ENCODE measurements at places on chromosomes 3 and 15.

- DNase-seq, result no peak
Observed at GRCh38 chr3:34399401-34399800, 601.0 kb downstream of the PDCD6IP start.

- no peak for DNase-seq
Observed at GRCh38 chr15:86077070-86077469, 2.6 kb upstream of the AGBL1 start.

GRCh38 chr15:25243800-25244097 lies 195.1 kb downstream of the UBE3A start:
- peak; percentile 60 for DNase-seq

DNA sequence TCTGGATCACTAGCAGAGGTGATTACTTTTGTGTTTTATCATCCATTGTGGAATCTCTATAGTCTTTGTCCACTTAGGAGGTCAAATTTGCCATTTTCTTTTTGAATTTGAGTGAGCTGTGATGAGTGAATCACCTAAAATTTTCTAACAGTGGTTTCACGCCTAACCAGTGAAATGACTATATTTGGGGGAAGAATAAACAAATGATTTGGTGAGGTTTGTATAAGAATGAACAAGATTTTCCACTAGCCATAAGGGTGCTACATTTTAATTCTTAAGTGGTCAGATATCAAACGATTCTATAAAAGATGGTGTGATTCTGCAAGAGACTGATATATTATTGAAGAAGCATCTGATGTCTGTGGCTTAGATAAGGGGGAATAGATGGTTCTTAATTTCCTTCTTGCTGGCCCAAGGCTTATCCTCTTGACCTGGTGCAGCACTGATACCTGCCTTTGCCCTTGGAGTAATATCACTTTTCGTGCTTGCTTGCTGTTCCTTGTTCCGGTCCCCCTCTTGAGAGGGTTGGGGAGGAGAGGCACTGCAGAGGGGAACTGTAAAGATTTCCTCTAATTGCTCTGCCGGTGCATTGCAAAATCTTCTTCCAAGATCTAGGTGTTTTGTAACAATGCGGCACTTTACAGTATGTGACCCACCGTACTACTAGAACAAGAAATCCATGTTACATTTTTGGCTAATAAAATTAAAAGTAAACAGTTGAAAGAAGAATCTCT lies 14.5 kb downstream of the C3orf20 start:
- DNase-seq, result no peak

DNA sequence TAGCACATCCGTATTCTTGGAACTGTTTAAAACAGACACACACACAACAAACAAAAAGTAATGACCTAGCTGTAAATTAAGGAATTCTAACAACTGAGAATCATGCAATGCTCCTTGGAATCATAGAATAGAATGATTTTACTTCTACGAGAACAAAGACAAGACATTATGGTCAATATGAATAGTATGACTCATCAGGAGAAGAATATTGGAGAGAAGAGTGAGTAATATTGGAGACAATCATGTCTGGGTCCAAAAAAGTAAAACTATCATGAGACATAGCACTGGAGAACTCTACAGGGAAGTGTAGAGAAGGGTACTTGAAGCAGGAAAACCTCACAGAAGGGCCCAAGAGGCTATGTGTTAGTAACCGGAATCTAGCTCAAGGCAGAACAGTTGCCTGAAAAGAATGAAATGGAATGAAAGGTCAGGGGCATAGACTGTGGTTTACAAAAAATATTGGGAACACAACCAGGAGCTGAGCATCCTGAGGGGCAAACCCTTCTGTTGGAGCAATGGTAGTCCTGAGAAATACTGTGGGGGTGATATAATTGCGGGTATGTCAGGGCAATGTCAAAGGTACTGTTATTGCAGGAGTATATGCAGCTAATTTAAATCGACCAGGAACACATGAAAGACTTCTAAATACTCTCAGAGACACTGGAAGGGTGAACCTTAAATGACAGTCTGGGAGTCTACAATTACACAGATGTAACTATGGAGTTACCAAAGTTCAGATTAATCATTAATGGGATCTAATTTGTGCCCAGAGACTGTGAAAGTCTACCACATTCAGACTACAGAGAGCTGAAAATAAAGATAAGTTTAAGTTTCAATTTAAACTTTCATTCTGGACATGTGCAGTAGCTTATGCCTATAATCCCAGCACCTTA lies 201.2 kb downstream of the BCHE start:
- no peak for DNase-seq

GRCh38 chr15:67824197-67824968 lies 926 bp upstream of the SKOR1 start:
- no peak for DNase-seq

DNA sequence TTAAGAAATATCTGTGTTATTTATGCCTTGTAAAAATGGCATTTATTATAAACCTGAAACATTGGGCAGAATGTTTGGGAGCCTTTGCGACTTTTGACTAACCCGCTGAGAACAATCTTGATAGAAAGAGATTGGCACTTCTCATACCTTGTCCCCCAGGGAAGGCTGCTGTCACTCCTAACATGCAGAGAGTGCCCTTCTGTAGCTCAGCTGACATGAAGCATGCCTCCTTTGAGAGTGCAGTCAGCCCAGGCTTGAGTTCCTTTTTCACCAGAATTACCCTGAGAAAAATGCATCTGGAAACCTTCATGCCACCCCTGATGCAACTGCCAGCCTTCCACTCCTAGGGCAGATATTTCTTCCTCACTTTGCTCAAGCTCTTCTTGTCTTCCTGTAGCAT lies 569.2 kb upstream of the ARPP21 start:
- DNase-seq, result no peak

GRCh38 chr3:111521891-111522290 lies 20.1 kb upstream of the CD96 start:
- no peak for DNase-seq

GRCh38 chr3:176106380-176106779 lies 1090.9 kb downstream of the TBL1XR1 start:
- no peak for DNase-seq

DNA sequence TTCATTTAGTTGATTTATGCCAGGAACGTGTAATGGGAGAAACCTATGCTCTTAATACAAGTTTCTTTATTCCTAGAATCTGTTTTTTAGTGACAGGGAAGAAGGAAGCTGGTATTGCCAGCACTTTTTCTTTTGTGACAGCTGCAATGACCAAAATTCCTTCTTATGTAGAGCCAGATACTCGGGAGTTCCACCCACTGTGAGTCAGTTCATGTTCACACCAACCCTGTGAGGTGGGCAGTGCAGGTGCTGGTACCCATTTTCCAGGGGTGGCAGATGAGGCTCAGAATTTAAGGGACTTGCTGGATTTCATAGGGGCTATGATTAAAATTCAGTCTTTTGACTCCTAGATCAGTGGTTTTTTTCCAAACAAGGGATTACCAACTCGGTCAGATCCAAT lies 34.7 kb downstream of the OXNAD1 start:
- DNase-seq, result no peak

DNA sequence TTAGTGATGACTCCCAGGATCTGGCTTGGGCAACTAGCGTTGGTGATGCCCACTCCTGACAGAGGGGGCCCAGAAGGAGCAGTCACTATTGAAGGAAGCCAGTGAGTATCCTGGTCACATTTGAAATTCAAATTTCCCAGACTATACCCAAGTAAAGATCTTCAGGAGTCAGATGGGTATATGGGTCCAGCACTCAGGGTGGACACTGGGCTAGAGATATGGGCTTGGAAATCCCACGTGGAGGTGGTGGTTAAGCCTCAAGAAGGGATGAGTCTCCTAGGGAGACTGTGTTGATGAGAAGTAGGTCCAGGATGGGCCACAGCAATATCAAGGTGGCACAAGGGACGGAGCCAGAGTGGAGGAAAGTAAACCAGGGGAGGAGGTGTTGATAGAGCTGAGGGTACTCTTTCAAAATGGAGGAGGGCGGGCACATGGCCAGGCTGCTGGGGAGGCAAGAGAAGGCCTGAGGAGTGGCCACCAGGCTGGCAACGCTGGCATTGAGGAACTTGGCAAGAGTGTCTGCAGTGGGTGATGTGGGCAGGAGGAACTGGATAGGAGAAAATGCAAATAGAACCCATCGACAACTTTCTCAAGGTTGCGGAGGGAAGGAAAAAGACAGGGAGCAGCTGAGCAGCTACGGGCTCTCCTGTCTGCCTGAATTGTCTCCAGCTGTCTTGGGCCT lies 3.7 kb upstream of the SLCO2A1 start:
- peak; percentile 35 for DNase-seq

DNA sequence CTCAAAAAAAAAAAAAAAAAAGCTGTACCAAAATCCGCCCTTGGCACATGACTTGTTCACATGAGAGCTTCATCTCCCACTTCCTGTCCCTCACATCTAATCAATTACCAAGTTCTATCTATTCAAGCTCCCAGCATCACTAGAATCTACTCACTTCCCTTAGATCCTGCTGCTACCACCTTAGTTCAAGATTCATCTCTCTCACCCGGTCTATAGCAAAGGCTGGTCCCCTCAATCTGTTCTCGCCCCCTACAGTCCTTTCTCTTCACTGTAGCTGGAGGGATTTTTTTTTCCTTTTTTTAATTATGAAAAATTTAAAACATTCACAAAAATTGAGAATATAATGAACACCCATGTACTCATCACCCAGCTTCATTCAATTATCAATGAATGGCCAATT lies 16.7 kb upstream of the GPR160 start:
- no peak for DNase-seq

GRCh38 chr3:58998476-58999117 lies 51.2 kb downstream of the CFAP20DC start:
- no peak for DNase-seq

- no peak for DNase-seq
Observed at GRCh38 chr3:156416846-156417558, 137.9 kb downstream of the SSR3 start.

DNA sequence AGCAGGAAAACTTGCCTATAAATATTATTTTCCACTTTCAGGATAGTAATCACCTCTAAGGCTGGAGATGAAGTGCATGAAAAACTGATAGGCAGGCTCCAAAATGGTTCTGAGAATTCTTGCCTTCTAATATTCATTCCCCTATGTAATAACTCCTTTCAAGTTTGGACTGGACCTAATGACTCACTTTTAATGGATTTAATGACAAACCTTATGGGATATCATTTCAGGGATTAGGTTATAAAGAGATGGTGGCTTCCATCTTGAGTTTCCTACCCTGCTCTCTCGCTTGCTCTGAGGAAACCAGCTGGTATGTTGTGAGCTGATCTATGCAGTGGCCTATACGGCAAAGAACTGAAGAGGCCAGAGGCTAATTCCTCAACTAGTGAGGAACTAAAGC lies 192.0 kb downstream of the BCHE start:
- no peak for DNase-seq

- no peak for DNase-seq
Observed at GRCh38 chr3:52930748-52931147, 33.4 kb upstream of the STIMATE start.

GRCh38 chr15:67369359-67369998 lies 114.9 kb downstream of the IQCH start:
- DNase-seq, result no peak

GRCh38 chr15:90000186-90001001 lies 730 bp upstream of the ZNF710 start:
- DNase-seq, result no peak

- DNase-seq, result no peak
Observed at GRCh38 chr15:51371266-51371665, 29.8 kb downstream of the GLDN start.

DNA sequence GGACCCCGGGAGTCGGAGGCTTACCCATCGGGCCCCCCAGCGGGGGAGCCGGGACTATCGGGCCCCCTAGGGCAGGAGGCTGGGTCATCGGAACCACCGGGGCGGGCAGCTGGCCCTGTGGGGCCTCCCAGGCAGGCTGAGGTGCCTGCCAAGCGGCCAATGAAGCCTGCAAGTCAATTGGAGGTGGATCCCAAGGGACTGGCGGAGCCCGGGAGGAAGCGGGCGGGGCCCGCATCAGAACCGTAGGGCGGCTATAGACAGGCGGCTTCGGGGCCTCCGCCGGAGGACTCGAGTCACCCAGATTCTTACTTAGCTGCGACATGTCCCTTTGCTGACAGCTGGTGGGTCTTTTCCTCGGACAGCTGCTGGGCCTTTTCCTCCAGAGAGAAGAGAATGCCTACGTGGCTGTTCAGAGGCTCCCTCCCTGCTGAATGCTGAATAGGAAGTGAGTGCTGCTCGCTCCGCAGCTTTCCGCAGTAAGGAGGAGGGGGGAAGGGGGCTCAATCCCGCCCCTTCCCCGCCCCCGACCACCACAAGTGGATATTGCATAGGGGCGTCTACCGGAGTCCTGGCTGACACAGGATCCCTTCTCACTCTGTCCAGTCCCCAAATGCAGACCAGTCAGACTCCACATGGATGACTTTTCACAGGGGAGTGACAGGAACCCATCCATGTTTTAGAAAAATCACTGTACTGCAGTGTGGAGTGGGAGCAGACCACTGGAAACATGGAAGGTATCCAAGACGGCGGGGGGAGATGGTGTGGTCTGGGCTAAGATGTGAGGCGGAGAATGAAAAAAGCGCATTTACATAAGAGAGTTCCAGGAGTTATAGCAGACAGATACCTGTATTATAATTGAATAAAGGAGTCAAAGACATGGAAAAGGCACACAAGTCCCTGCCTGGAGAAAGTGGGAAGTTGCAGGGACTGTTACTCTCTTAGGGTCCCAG lies at the start of gene MAGEL2:
TSS of gene MAGEL2 (minus strand) at position 447 of the 950 bp plus-strand sequence. CDS start at position 322, 125 bp downstream.
- DNase-seq, result no peak

DNA sequence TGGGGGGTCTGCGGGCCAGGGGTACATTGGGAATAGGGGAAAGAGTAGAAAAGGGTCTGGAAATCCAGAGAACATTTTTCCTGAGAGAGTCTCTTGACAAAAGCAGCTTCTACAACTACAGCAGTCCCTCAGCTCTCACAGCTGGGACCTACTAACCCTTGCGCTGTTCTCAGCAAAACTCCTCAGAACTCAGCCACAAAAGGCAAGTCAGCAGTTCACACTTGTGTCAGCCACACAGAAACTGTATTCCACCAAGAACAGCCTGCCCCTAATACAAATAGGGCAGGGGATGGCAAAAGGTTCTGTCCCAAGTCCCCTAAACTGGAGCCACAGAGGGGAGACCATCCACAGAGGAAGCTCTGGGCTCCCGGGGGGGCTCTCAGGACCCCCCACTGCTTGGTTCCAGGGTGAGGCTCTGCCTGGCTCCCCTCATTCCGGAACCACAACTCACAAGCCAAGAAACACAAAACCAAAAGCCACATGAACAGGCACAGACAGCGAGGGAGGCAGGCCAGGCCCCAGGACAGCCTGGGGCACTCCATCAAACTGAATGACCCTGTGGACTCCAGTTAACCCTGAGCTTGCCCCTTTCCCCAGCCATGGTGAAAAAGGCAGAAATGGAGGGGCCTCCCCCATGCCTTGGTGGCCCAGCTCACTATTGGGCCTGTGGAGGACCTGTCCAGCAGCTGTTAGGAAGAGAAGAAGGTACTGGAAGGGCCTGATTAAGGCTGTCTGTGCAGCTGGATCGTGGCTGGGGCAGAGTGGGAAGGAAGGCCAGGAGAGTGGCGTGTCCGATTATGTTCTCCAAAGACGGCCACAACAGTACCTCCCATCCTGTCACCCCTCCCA lies 162.0 kb downstream of the CHSY1 start:
- DNase-seq, result no peak

- no peak for DNase-seq
Observed at GRCh38 chr3:169404520-169404890, 259.0 kb downstream of the MECOM start.

Data from coronary artery (tissue), 2 donors.